ENCODE measurements at places on chromosomes 2 and 18. TPM values are rescaled to one million over a fixed set of nuclear protein-coding genes. Genes with fewer than 3 reads are reported as not detected.

DNA sequence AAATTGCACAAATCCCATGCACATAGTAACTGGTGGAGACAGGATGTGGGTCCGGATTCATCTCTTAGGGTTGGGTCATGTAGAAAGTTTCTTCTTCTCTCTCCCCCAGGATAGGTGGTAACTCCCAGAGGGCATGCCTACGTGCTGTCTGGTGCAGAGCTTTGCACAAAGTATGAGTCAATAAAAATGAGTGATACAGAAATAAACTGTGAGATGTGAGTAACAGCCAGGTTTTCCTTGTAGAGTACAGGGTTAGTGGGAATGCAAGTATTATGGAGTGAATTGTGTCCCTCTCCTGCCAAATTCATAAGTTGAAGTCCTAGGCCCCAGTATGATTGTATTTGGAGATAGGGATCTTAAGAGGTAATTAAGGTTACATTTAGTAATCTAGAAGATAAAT lies 289.4 kb downstream of the ALK start:
- DNase-seq, result no peak

DNA sequence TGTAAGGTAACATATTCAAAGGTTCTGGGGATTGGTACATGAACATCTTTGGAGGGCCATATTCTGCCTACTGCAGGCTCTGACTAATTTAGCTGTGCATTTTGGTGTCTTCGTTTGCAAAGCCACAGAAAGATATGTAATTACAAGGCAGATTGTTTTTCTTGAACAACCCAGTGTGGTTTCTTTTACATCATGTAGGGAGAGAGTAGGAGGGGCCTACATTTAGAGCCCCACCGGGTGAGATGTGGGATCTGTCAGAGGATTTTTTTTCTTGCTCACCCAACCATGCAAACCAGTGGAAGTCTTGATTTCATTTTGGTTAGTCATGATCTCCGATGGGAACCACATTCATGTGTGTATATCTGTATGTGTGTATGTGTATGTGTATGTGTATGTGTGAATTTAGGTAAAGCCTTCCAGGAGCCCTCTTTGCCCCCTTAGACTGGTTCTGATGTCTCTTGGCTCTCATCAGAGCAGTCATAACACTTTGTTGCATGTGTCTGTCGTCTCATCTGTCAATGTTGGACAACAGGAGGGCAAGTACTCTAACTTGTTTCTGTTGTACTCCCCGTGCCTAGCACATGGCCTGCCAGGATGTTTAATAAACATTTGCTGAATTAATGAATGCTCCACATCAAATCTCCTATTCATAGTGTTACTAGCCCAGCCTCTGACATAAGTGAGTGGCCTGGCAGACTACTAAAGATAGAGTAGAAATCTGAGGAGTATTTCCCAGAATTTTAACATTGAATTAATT lies 239.9 kb downstream of the MTX2 start:
- no peak for DNase-seq

SPEG gene
- total RNA-seq, result 48.8 TPM

GRCh38 chr2:191385416-191386160 lies 140.4 kb downstream of the MYO1B start:
- DNase-seq, result no peak

Measured in fibroblast of villous mesenchyme (primary cell).